ENCODE measurements at places on chromosomes 6 and 20.
A peak's percentile ranks its signal among the peaks of the same experiment; 100 is the strongest.

- DNase-seq, result no peak
Measured at GRCh38 chr20:48262466-48262865, 477.2 kb upstream of the SULF2 start.

- no peak for DNase-seq
Measured at GRCh38 chr6:117552618-117553017, 49.7 kb downstream of the GOPC start.

- DNase-seq, result no peak
Measured at GRCh38 chr20:56903421-56903820, 274.3 kb downstream of the TFAP2C start.

DNA sequence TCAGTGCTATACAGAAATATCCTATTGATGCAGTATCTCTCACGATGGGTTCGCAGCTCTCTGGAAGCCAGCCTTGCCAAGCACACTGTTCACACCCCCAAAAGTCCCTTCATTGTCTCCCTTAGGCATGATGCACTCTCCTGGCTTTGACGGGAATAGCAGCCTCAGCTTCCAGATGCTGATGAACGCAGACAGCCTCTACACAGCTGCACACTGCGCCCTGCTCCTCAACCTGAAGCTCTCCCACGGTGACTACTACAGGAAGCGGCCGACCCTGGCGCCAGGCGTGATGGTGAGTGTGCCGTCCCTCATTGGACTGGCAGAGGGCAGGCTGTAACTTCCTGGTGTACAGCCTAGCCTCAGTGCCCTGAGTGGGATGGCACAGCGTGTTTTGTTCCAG lies 60.0 kb upstream of the PBOV1 start:
- DNase-seq, result no peak

DNA sequence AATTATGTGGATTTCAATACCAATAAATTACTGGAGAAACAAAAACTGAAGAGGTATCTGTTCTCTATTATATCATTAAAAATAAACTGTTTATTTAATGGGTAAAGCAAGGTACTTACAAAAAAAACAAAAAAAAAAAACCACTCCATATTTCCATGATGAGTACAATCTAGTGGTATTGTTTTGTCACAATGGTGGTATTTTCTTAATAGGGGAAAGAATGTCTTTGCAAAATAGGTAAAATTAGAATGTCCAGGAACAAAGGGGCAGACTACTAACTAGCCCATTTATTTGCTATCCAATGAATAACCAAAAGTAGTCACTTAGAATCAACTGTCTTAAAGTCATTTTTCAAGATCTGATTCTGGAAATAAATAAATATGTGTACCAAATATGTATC lies 92.0 kb downstream of the ARHGAP18 start:
- peak; percentile 34 for DNase-seq

DNA sequence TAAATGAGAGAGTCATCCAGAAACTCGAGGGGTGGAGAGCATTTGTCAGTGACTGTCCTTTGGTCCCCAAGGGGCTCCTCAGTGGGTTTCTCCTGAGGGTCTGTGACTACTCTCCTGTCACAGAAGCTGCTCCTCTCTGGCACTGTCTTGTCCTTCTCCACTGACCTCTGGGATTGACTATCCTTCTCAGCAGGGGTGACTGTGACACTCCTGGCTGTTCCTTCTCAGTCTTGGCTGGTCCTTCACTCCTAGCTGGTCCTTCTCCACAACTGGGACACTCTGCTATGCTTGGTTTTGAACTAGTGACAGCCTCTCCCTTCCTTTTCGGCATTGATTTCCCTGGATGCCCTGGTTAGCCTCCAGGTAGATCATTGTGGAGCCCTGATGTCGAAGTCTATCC lies 33.5 kb downstream of the DYNLT1 start:
- no peak for DNase-seq

All from adipocyte (in vitro differentiated cells).